Uterus (tissue), 4 donors: ENCODE measurements at places on chromosomes 1 and 21. TPM values are rescaled to one million over a fixed set of nuclear protein-coding genes. Genes with fewer than 3 reads are reported as not detected.

The LAD1 gene
- total RNA-seq = 0.29 TPM

The APH1A gene
- total RNA-seq = 96.7 TPM

The PTGER3 gene
- total RNA-seq = 51.1 TPM

The LINGO4 gene
- total RNA-seq = 0.14 TPM

The ATP1A1 gene
- total RNA-seq = 146 TPM

The TOR1AIP2 gene
- total RNA-seq = 94.4 TPM

The CNIH3 gene
- 6.3 TPM for total RNA-seq

The SZRD1 gene
- total RNA-seq = 24.4 TPM

GRCh38 chr1:47637111-47637685 lies 199.4 kb downstream of the FOXD2 start:
- no peak overlapping the region for H3K27ac ChIP-seq
- H3K4me3 ChIP-seq = no peak overlapping the region
- no peaks in the 10 kb centered on the region for H3K27me3 ChIP-seq
- H3K4me1 ChIP-seq = no peaks in the 10 kb centered on the region
- DNase-seq = no peak

DNA sequence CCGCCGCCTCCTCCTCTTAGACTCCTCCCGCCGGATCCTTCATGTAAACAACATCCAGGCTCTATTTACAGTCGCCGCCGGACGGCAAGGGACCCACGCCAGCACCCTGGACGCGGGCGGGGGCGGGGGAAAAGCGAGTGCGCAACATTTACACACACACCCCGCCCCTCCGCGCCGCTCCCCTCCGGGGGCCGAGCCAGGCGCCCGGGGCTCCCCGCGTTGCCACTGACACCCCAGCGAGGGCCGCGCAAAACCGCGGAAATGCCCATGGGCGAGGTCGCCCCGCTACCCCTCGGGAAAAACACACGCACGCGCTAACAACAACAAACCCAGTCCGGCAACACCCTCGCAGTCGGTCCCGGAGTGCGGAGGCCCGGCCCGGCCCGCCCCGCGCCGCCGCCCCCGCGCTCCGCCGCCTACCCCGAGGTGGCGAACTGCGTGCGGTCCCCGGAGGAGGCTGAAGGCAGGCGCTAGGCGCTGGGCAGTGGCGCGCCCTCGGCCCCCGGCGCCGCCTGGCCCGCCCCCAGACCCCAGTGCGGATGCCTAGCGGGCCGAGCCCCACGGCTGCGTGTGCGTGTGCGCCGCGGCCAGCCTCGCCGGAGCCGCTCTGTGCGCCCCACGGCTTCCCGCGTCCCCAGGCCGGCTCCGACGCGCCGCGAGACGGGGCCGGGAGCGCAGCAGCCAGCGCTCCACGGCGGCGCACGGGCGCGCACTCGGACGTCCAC lies 81.1 kb upstream of the AK4 start:
- peak overlapping the region; percentile 100 for H3K27ac ChIP-seq
- H3K36me3 ChIP-seq = no peaks in the 10 kb centered on the region
- no peaks in the 10 kb centered on the region for H3K27me3 ChIP-seq
- H3K4me1 ChIP-seq = no peaks in the 10 kb centered on the region
- H3K4me3 ChIP-seq = peak overlapping the region; percentile 95

DNA sequence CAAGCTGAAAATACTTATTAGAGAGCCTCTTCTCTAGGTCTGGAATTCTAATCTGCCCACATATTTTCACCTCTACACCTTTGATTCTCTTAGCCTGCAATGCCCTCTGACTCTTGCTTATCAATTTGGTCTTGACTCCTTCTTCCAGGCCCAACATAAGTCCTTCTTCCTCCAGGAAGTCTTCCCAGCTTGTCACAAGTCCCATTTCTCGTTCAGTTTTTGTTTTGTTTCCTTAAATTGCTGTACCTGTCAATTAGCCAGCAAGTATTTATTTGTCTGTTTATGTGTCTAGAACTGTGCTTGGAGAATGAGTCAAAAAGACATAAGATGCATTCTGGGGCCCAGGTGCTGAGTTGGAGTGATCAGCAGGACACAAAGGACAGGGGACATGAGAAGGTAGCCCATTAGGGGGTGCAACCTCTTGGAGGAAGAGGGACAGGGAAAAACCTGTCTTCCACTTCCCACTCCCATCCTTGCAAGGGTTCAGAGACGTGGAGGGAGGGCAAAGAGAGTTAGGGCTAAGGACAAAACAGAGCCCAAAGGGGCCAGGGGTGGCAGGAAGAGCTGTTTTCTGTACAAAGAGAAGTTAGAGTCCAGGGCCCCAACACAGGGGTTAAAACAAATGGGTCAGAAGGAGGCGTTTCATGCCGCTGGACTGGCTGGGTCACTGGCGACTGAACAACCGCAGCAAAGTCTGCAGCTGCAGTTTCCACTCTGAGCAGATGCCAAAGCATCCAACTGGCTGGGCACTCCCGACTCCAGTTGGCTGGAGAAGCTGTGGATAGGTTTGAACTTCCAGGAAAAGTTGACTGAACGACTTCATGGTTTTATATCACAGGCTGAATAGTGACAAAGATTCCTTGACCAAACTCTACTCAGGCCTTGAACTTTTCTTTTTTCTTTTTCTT lies 10.7 kb upstream of the CNR2 start:
- H3K4me3 ChIP-seq = no peak overlapping the region
- DNase-seq = no peak
- H3K36me3 ChIP-seq = no peaks in the 10 kb centered on the region
- no peaks in the 10 kb centered on the region for H3K27me3 ChIP-seq
- H3K4me1 ChIP-seq = no peaks in the 10 kb centered on the region

GRCh38 chr1:86546787-86547221 lies at the start of gene CLCA4:
Gene CLCA4, plus strand, starts transcription at chr1:86547078. Its CDS starts 42 bp downstream, at chr1:86547120.
- H3K4me1 ChIP-seq = no peaks in the 10 kb centered on the region
- no peak for DNase-seq
- H3K36me3 ChIP-seq = no peaks in the 10 kb centered on the region
- no peak within 1 kb of the TSS for H3K27ac ChIP-seq
- no peak within 1 kb of the TSS for H3K4me3 ChIP-seq

DNA sequence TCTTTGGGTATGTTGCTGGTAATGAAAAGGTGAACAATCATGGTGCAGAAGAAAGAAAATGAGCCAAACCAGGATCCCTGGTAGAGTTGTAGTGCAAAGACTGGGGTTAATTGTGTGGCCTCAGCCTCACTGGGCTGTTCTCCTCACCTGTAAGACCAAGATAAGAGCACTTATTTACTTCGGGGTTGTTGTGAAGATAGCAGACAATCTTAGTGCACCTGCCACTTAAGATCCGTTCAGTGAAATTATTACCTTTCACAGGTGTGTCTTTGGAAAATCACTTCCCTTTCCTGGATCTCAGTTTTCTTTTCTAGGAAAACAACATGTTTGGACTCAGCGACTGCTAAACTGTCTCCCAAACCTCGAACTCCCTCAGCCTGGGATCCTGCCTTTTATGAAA lies 1.3 kb upstream of the FGGY start:
- H3K4me1 ChIP-seq = no peaks in the 10 kb centered on the region
- no peaks in the 10 kb centered on the region for H3K27me3 ChIP-seq
- H3K27ac ChIP-seq = peak overlapping the region; percentile 96
- DNase-seq = no peak
- H3K4me3 ChIP-seq = peak overlapping the region; percentile 43

DNA sequence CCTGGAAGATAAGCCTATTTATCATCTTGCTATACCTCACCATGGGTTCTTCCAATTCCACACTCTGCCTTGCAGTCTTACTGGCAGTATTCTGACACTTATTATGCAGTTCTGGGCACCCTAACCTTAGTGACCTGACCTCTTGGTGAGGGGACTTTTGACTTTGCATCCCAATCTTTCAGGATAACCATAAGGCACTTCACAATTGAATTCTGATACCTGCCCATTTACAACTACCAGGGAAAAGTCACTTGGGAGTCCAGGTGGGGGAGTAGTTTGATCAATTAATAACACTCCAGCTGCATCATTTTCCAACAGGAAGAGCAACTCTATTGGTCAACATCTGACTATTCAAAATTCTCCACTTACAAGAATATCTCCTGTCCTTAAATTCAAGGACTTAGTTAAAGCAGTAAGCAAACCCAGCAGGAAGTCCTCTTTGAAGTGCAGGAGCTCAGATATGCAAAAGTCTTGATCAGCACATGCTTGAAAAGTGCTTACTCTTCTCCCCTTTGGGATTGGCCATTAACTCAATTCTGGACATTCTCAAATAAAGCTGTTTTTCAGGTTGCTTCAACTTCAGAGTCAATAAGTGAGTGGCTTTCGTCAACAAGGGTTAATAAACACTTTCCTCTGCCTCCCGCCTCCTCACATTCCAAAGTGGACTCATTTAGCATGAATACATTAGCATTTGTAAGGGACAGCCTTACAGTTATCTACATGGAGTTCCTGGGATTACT lies 177.4 kb upstream of the NRIP1 start:
- no peaks in the 10 kb centered on the region for H3K36me3 ChIP-seq
- no peak for DNase-seq

- H3K36me3 ChIP-seq = no peaks in the 10 kb centered on the region
- H3K4me1 ChIP-seq = no peaks in the 10 kb centered on the region
- H3K27me3 ChIP-seq = no peaks in the 10 kb centered on the region
- no peak overlapping the region for H3K4me3 ChIP-seq
- H3K27ac ChIP-seq = no peak overlapping the region
Observed at GRCh38 chr1:232468249-232468648, 161.7 kb downstream of the SIPA1L2 start.

- no peaks in the 10 kb centered on the region for H3K27me3 ChIP-seq
- H3K36me3 ChIP-seq = no peaks in the 10 kb centered on the region
- peak overlapping the region; percentile 83 for H3K27ac ChIP-seq
- DNase-seq = no peak
Observed at GRCh38 chr1:203600782-203601513, 25.7 kb upstream of the ATP2B4 start.

GRCh38 chr1:76955652-76956051 lies 88.4 kb downstream of the ST6GALNAC5 start:
- no peaks in the 10 kb centered on the region for H3K4me1 ChIP-seq
- no peak overlapping the region for H3K4me3 ChIP-seq
- no peaks in the 10 kb centered on the region for H3K36me3 ChIP-seq
- H3K27me3 ChIP-seq = no peaks in the 10 kb centered on the region

GRCh38 chr1:231827337-231828105 lies 200.9 kb downstream of the DISC1 start:
- H3K27me3 ChIP-seq = no peaks in the 10 kb centered on the region
- no peak for DNase-seq
- H3K4me1 ChIP-seq = no peaks in the 10 kb centered on the region
- H3K27ac ChIP-seq = no peak overlapping the region
- no peaks in the 10 kb centered on the region for H3K36me3 ChIP-seq

- H3K27me3 ChIP-seq = no peaks in the 10 kb centered on the region
- peak; percentile 44 for DNase-seq
- no peak overlapping the region for H3K4me3 ChIP-seq
Observed at GRCh38 chr21:27564684-27565301, 597.9 kb upstream of the ADAMTS5 start.

GRCh38 chr1:169348383-169349036 lies 19.1 kb downstream of the NME7 start:
- no peak overlapping the region for H3K27ac ChIP-seq
- no peaks in the 10 kb centered on the region for H3K36me3 ChIP-seq
- H3K4me1 ChIP-seq = peaks cover 7% of the 10 kb centered on the region
- H3K4me3 ChIP-seq = no peak overlapping the region

DNA sequence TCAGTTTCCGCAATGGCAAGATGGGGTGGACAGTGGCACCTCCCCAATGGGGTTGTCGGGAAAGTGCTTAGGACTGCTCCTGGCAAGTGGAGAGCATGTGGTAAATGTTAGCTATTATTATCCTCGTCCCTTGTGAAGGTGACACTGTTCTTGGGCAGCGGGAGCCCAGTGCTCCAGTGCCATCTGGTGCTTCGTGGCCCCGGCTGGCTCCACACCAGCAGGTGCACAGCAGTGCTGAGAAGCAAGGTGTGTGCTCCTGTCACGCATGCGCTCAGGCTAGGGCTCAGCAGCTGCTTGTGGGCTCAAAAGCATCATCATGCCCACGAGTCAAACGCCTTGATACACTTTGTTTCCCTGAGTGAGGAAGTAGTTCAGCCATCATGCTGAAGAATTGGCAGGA lies 24.9 kb upstream of the KCNC4 start:
- H3K36me3 ChIP-seq = no peaks in the 10 kb centered on the region
- H3K4me3 ChIP-seq = no peak overlapping the region
- no peak for DNase-seq
- no peaks in the 10 kb centered on the region for H3K4me1 ChIP-seq
